HepG2 (cell line): ENCODE measurements at places on chromosomes 7 and 10.

- no peak for DNase-seq
Measured at GRCh38 chr10:72277340-72277995, 3.7 kb downstream of the DDIT4 start.

- peak; percentile 98 for DNase-seq
Measured at GRCh38 chr7:12640299-12641096, 46.9 kb upstream of the ARL4A start.

- DNase-seq, result no peak
Measured at GRCh38 chr10:57898231-57898630, 369.5 kb downstream of the IPMK start.

GRCh38 chr7:98234429-98235147 is 17.4 kb downstream of the TECPR1 start:
- no peak for DNase-seq

- no peak for DNase-seq
Measured at GRCh38 chr7:148589640-148590039, 926 bp upstream of the C7orf33 start.
